ENCODE measurements at places on chromosomes 2 and 18. TPM values are rescaled to one million over a fixed set of nuclear protein-coding genes. Genes with fewer than 3 reads are reported as not detected.

DNA sequence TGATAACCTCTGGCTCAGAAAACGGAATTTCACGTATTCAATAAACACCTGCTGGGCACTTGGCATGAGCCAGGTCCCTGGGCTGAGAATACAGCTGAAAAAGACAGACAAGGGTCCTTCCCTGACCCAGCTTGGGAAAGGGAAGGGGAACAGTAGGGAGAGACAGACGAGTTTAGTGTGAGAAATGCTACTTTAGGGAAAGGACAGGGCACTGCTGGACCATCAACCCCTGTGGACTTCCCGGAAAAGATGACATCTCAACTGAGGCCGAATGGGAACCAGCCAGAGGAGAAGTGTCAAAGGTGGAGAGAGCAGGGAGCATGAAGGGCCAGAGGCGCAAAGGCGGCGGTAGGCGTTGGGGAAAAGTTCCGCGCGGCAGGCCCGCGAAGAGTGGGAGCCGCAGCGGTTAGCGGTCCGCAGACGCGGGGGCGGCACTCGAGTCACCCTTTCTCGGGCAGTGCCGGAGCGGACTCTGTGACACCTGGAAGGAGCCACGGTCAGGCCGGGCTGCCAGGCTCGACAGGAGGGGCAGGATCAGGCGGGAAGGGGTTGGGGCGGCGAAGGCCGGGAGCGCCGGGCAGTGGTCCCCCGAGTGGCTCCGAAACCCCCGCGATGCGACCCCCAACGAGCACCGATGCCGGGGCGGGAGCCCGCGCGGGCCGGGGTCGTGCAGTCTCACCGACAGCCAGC is 519 bp downstream of the TEX261 start:
- peak overlapping the region; percentile 87 for H3K27ac ChIP-seq
- H3K36me3 ChIP-seq: peaks cover 28% of the 10 kb centered on the region
- peak overlapping the region; percentile 98 for H3K4me3 ChIP-seq
- H3K27me3 ChIP-seq: no peaks in the 10 kb centered on the region
- H3K4me1 ChIP-seq: peaks cover 23% of the 10 kb centered on the region

- H3K27me3 ChIP-seq: no peaks in the 10 kb centered on the region
- H3K4me3 ChIP-seq: no peak overlapping the region
- no peaks in the 10 kb centered on the region for H3K4me1 ChIP-seq
- no peak overlapping the region for H3K27ac ChIP-seq
Observed at GRCh38 chr2:158464426-158465281, 7.9 kb downstream of the PKP4 start.

DNA sequence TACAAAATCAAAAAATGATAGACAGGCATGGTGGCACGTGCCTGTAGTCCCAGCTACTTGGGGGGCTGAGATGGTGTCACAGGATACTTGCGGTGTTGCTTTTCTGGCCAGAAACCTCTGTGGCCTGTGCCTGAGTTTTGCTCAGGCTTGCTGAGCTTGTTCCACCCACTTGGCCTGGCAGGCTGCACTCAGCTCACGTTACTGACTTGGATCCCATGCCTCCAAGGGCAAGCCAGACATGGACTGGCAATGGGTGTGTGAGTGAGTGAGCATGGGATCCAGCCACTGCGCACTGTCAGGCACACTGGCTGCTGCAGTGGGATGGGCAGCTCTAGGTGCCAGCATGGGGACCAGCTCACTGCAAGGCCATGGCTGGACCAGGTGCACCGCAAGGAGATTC is 67.9 kb downstream of the NCAPH start:
- no peaks in the 10 kb centered on the region for H3K27me3 ChIP-seq
- no peaks in the 10 kb centered on the region for H3K36me3 ChIP-seq
- H3K27ac ChIP-seq: no peak overlapping the region
- no peak overlapping the region for H3K4me3 ChIP-seq

Gene IL18R1
- total RNA-seq: 1.9 TPM

DNA sequence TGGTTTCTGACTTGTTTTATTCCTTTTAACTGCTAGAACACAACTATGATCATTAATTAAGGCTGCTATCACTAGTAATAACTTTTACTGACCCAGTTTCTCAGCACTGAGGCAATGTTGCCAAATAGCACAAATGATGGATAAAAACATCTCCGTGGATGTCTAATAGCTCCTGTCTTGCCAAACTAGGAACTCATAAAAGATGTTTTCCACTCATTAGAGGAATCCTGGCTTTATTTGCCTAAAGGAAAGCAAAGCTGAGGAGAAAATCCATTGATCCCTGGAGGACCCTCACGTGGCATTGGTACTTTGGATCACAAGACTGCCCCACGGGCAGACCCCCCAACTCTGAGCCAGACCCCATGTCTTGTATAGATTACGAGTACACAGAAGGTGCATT is 96.1 kb upstream of the ZNF397 start:
- no peak for DNase-seq
- peaks cover 18% of the 10 kb centered on the region for H3K36me3 ChIP-seq
- H3K27me3 ChIP-seq: no peaks in the 10 kb centered on the region
- H3K4me3 ChIP-seq: no peak overlapping the region

DNA sequence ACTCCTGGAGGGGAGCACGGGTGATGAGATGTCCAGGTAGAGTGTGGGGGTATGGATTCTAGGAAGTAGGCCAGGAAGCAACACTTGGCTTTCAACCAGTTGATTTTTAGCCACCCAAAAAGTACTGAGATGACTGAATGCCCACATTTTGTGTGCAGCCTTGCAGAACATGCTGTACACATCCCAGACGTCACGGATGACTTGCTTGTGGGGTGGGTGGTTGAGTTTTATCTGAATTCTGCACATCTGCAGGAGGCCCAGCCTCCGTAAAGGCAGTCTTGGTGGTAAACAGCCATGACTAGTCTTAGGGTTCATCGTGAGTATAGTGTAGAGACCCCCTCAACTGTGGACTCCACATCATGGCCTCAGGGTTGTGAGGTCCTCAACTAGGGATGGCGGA is 53.3 kb upstream of the CCDC195 start:
- H3K36me3 ChIP-seq: no peaks in the 10 kb centered on the region
- H3K4me1 ChIP-seq: no peaks in the 10 kb centered on the region
- no peaks in the 10 kb centered on the region for H3K27me3 ChIP-seq

DNA sequence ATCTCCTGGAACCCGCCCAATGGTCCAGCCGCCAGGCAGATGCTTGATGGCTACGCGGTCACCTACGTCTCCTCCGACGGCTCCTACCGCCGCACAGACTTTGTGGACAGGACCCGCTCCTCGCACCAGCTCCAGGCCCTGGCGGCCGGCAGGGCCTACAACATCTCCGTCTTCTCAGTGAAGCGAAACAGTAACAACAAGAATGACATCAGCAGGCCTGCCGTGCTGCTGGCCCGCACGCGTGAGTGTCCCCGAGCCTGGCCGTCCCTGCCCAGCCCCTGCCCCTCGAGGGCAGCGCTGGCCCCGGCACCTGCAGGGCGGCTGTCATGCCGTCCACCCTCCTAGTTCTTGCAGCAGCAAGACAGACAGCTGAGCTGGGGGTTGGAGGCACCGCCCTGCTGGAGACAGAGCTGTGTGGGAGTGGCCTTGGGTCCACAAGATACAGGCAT is 36.7 kb downstream of the MTERF4 start:
- DNase-seq: peak; percentile 42
- H3K27ac ChIP-seq: no peak overlapping the region
- no peaks in the 10 kb centered on the region for H3K27me3 ChIP-seq
- peaks cover 7% of the 10 kb centered on the region for H3K4me1 ChIP-seq
- H3K4me3 ChIP-seq: no peak overlapping the region

DNA sequence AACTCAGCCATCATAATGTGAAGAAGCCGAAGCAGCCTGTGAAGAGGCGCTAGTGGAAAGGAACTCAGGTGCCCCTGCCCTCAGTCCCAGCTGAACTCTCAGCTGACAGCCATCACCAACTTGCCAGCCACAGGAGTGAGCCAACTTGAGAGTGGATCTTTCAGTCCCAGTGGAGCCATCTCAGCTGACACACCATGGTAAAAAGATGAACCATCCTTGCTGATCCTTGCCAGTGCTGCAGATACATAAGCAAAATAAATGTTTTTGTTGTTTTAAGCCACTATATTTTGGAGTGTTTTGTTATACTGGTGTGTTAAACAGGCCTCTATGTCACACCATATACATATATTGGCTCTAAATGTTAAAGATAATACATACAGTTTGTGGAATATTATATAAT is 195.8 kb upstream of the SPRED2 start:
- H3K4me3 ChIP-seq: no peak overlapping the region
- no peak for DNase-seq
- no peaks in the 10 kb centered on the region for H3K4me1 ChIP-seq
- H3K27me3 ChIP-seq: no peaks in the 10 kb centered on the region
- H3K36me3 ChIP-seq: no peaks in the 10 kb centered on the region
- no peak overlapping the region for H3K27ac ChIP-seq

DNA sequence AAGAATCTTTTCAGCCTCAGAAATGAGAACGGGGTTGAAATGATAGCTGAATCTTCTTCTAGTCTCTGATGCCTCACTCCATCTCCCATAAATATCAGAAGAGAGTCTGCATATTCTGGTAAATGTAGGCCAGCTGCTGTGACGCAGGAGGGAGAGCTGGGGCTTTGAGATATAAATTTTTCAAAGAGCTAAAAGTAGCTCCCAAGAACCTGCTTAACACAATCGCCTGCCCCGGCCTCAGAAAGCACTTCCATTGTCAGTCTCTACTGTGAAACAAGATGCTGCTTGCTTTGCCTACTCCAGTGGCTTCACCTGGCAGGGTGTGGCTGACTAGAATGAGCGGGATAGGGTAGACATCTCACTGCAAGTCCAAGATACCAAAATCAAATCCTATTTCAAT is 105.0 kb upstream of the CCDC150 start:
- no peak for DNase-seq
- H3K36me3 ChIP-seq: no peaks in the 10 kb centered on the region
- peak overlapping the region; percentile 2 for H3K27ac ChIP-seq
- peaks cover 4% of the 10 kb centered on the region for H3K4me1 ChIP-seq
- no peak overlapping the region for H3K4me3 ChIP-seq

DNA sequence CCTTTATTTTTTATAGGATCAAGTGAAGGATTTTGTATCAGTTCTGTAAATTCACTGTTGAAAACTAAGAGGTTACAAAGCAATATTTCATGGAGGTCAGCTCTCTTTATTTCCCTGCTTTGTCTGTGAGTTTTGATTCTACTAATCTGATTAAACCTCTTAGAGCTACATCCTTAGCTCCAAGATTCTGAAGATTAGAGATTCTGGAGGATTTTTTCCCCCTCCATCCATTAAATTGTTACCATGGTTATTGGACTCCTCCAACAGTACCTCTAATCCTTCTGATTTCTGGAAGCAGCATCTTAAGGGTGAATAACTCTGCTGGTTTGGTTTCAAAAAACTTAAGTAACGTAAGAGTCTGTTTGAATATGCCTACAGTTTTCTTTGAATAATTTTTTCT is 110.0 kb downstream of the TANC1 start:
- H3K4me1 ChIP-seq: peaks cover 76% of the 10 kb centered on the region
- H3K27ac ChIP-seq: no peak overlapping the region
- no peak overlapping the region for H3K4me3 ChIP-seq
- no peaks in the 10 kb centered on the region for H3K36me3 ChIP-seq
- H3K27me3 ChIP-seq: no peaks in the 10 kb centered on the region

DNA sequence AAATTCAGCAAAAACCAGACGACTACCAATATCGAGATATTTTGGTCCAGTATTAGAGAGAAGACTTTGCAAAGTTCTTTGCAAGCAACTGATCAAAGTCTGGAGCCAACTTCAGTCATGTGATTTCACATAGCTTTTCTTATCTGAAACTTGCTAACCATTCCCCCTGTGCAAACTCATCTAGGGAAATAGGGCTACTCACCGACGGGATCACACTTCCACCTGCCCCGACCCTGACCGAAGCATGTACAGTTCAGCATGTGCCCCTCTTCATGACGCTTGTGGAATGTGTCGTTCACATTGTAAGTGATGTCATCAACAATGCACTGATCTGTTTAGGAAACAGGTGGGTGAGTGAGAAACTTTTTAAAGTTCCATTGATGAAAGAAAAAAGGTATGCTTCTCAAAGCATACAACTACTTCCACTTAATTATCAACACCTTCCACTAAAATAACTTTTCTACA is 15.4 kb downstream of the FN1 start:
- H3K4me3 ChIP-seq: no peak overlapping the region
- DNase-seq: no peak
- no peaks in the 10 kb centered on the region for H3K27me3 ChIP-seq
- no peak overlapping the region for H3K27ac ChIP-seq
- peaks cover 5% of the 10 kb centered on the region for H3K4me1 ChIP-seq
- peaks cover 34% of the 10 kb centered on the region for H3K36me3 ChIP-seq

Gene BOLL
- total RNA-seq: not detected

- no peak overlapping the region for H3K27ac ChIP-seq
- DNase-seq: peak; percentile 47
- H3K4me3 ChIP-seq: no peak overlapping the region
- peaks cover 4% of the 10 kb centered on the region for H3K4me1 ChIP-seq
- no peaks in the 10 kb centered on the region for H3K36me3 ChIP-seq
Observed at GRCh38 chr18:50748243-50749229, 71.3 kb downstream of the MRO start.

Gene RPRM
- total RNA-seq: 1.1 TPM

Gene CRYGD
- total RNA-seq: not detected

- H3K36me3 ChIP-seq: no peaks in the 10 kb centered on the region
- no peak for DNase-seq
- no peaks in the 10 kb centered on the region for H3K27me3 ChIP-seq
- no peak overlapping the region for H3K27ac ChIP-seq
- H3K4me3 ChIP-seq: no peak overlapping the region
- H3K4me1 ChIP-seq: no peaks in the 10 kb centered on the region
Observed at GRCh38 chr18:58905777-58906428, 41.2 kb downstream of the ZNF532 start.

GRCh38 chr2:25371253-25372241 is 29.8 kb upstream of the DNMT3A start:
- H3K27ac ChIP-seq: no peak overlapping the region
- H3K27me3 ChIP-seq: no peaks in the 10 kb centered on the region
- no peaks in the 10 kb centered on the region for H3K36me3 ChIP-seq
- no peak for DNase-seq

Gene ALK
- total RNA-seq: 0.16 TPM

- peak overlapping the region; percentile 85 for H3K27ac ChIP-seq
- no peaks in the 10 kb centered on the region for H3K4me1 ChIP-seq
- H3K36me3 ChIP-seq: no peaks in the 10 kb centered on the region
- H3K4me3 ChIP-seq: no peak overlapping the region
Observed at GRCh38 chr2:237688081-237688480, 60.7 kb downstream of the LRRFIP1 start.

DNA sequence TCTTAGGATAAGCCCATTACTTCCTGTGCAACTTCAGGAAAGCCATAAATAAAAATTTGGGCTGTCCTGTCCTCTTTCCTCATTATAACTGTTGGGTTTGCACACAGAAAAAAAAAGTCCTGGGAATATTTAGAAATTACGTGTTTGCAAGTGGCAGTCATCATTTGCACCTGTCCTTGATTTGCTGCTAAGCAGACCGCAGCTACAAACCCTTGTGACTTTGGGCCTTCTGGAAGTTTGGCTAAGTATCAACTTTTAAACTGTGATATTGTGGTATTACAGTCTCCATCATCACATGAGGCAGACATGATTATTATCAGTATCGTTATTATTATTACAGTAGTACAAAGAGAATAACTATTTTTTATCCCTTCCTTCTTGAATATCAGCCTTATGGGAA is 260.7 kb upstream of the SESTD1 start:
- no peaks in the 10 kb centered on the region for H3K27me3 ChIP-seq
- no peaks in the 10 kb centered on the region for H3K4me1 ChIP-seq
- peak overlapping the region; percentile 49 for H3K27ac ChIP-seq
- no peaks in the 10 kb centered on the region for H3K36me3 ChIP-seq
- no peak overlapping the region for H3K4me3 ChIP-seq
- DNase-seq: no peak
